ENCODE measurements at places on chromosomes 4 and X. TPM values are rescaled to one million over a fixed set of nuclear protein-coding genes. Genes with fewer than 3 reads are reported as not detected.

- no peaks in the 10 kb centered on the region for H3K27me3 ChIP-seq
- H3K4me1 ChIP-seq = no peaks in the 10 kb centered on the region
- H3K36me3 ChIP-seq = no peaks in the 10 kb centered on the region
- no peak for DNase-seq
- no peak overlapping the region for H3K4me3 ChIP-seq
These were observed 152.7 kb downstream of the RELL1 start for GRCh38 chr4:37533286-37534033.

- no peak overlapping the region for H3K27ac ChIP-seq
- H3K27me3 ChIP-seq = no peaks in the 10 kb centered on the region
- no peak for DNase-seq
- no peaks in the 10 kb centered on the region for H3K4me1 ChIP-seq
These were observed 16.6 kb upstream of the UBA1 start for GRCh38 chrX:47177079-47177478.

- H3K27me3 ChIP-seq = no peaks in the 10 kb centered on the region
- no peaks in the 10 kb centered on the region for H3K4me1 ChIP-seq
- H3K36me3 ChIP-seq = no peaks in the 10 kb centered on the region
- H3K4me3 ChIP-seq = no peak overlapping the region
These were observed 26.4 kb downstream of the HMGB3 start for GRCh38 chrX:151009582-151009981.

GRCh38 chr4:82754513-82755165, 44.0 kb downstream of the SCD5 start:
- H3K27ac ChIP-seq = no peak overlapping the region
- no peak for DNase-seq
- no peaks in the 10 kb centered on the region for H3K36me3 ChIP-seq
- H3K4me3 ChIP-seq = no peak overlapping the region
- H3K27me3 ChIP-seq = no peaks in the 10 kb centered on the region
- peaks cover 10% of the 10 kb centered on the region for H3K4me1 ChIP-seq

DNA sequence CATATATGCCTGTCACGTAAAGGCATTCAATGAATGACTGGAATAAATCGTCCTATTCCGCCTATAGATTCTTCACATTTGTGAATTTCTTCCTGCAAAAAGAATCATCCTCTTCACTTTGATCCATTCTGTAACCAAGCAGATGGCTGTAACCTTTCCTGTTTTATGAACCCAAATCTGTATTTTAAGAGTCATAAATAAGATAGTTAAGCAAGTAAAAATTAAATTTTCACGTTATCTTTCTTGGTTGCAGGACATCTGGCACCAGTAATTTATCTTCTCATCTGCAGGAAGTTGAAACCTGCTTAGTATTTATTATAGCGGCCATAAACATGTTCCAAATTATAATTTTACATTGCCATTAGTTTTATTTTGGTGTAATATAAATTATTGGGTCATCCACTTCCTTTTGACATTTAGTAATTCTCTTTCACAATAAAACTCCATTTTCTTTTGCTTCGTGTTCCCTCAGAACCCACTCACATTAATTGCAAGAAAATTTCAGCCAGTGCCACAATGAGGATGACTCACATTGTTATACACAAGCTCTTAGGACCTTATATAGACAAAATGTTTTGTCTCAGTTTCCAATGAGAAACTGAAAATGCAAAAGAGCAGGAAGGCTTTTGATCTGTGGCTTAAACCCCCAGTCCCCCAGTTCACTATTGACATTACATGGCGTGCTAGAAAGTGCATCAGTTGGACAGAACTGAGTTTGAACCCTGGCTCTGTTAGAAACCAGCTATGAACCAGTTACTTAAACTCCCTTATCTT, 51.1 kb downstream of the TMEM156 start:
- no peak overlapping the region for H3K4me3 ChIP-seq
- H3K27me3 ChIP-seq = no peaks in the 10 kb centered on the region
- H3K36me3 ChIP-seq = peaks cover 12% of the 10 kb centered on the region
- DNase-seq = no peak
- peaks cover 8% of the 10 kb centered on the region for H3K4me1 ChIP-seq
- H3K27ac ChIP-seq = peak overlapping the region; percentile 47

GRCh38 chr4:142528433-142528832, 317.7 kb downstream of the INPP4B start:
- no peak overlapping the region for H3K27ac ChIP-seq
- no peaks in the 10 kb centered on the region for H3K27me3 ChIP-seq
- no peak overlapping the region for H3K4me3 ChIP-seq
- DNase-seq = no peak
- H3K36me3 ChIP-seq = no peaks in the 10 kb centered on the region
- H3K4me1 ChIP-seq = no peaks in the 10 kb centered on the region

GRCh38 chr4:8901335-8901734, 29.7 kb upstream of the HMX1 start:
- no peaks in the 10 kb centered on the region for H3K27me3 ChIP-seq
- no peak overlapping the region for H3K4me3 ChIP-seq
- no peak overlapping the region for H3K27ac ChIP-seq
- DNase-seq = no peak
- H3K36me3 ChIP-seq = no peaks in the 10 kb centered on the region

The HHIP gene
- total RNA-seq = not detected

The NPY2R gene
- total RNA-seq = not detected

The LINC00632 gene
- 1.0 TPM for total RNA-seq

The C4orf50 gene
- 0.81 TPM for total RNA-seq
